Endodermal cell (in vitro differentiated cells): ENCODE measurements at places on chromosomes 1 and 21. TPM values are rescaled to one million over a fixed set of nuclear protein-coding genes. Genes with fewer than 3 reads are reported as not detected.

GRCh38 chr1:23263380-23263887 is 46.1 kb upstream of the HTR1D start:
- no peak for DNase-seq

Gene CNIH3
- 6.6 to 9.6 TPM (median 7.0 TPM) in 3 replicates for total RNA-seq

DNA sequence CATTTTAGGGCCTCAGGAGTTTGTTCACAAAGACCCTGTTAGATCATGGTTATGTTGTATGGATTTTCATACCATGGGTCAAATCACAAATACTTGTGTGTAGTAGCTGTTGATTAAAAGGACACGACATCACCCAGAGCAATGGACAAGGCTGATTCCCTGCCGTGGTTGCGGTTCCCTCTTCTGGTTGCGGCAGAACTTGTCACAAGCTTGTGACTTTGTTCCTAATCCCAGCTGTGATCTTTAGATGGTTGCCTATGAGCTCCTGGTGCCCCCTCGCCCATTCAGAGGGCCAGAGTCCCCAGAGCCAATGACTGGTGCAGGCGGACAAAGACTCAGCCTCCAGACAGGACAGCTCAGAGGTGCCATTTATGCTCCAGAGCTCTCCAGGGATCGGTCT is 11.8 kb upstream of the SDHB start:
- DNase-seq = no peak

Gene PGLYRP3
- total RNA-seq = not detected in 3 replicates

DNA sequence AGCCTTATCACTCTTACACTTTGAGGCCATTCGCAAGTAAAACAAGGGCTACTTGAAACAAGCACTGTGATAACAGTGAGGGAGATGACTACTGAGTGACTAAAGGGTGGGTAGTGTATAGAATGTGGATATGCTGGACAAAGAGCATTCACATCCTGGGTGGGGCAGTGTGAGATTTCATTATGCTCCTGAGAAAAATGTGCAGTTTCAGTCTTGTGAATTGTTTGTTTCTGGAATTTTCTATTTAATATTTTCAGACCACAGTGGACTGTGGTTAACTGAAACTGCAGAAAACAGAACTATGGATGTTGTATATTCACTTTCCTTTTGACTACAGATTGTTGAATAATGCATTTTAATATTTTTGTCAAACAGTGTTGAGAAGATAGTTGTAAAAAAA is 25.1 kb upstream of the B3GALT2 start:
- DNase-seq = no peak

Gene OR2T33
- total RNA-seq = not detected in 2 replicates

Gene SH2D5
- 3.4 to 5.0 TPM (median 3.6 TPM) in 3 replicates for total RNA-seq

- DNase-seq = no peak
Observed at GRCh38 chr21:37357691-37358090, 8.9 kb upstream of the DYRK1A start.

DNA sequence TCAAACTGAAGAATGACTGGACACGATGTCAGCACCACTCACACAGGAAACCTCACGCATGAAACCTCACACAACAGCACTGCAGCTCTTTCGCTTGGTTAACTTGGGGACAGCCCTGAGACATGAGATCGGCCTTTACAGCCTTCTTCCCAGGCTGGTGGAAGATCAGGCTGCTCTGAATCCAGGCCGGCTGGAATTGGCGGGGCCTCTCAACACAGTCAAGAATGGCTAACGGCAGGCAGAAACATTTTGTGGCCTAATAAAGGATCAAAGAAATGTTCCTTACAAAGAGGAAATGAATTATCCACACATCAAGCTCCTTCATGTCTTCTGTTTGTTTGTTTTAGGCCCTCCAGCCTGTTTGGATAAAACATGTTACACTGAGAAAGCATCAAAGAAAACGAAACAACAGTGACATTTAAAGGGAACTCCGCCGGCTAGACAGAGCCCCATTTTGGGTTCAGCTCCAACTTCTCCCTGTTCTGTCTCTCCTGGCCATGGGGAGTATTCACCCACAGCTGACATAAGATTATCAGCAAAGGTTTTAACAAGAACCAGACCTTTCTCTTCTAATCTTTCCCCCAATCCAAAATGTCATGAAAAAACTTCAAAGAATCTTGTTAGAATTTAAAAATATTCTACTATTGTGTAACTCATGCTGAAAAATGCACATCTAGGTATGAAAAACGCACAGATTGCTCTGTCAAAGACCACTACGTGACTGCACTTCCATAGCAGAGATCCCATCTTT is 131.2 kb downstream of the SLC45A1 start:
- DNase-seq = no peak

Gene ORC1
- 14.5 to 26.9 TPM (median 25.5 TPM) in 3 replicates for total RNA-seq

DNA sequence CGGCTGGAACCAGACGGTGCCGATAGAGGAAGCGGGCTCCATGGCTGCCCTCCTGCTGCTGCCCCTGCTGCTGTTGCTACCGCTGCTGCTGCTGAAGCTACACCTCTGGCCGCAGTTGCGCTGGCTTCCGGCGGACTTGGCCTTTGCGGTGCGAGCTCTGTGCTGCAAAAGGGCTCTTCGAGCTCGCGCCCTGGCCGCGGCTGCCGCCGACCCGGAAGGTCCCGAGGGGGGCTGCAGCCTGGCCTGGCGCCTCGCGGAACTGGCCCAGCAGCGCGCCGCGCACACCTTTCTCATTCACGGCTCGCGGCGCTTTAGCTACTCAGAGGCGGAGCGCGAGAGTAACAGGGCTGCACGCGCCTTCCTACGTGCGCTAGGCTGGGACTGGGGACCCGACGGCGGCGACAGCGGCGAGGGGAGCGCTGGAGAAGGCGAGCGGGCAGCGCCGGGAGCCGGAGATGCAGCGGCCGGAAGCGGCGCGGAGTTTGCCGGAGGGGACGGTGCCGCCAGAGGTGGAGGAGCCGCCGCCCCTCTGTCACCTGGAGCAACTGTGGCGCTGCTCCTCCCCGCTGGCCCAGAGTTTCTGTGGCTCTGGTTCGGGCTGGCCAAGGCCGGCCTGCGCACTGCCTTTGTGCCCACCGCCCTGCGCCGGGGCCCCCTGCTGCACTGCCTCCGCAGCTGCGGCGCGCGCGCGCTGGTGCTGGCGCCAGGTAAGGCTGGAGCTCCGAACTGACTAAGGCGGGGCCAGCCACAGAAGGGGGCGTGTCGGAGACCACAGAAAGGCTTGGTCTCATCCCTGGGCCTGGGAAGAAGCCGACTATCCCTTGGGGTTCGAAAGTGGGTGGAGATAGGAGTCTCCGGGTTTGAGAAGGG is 486 bp downstream of the SLC27A3 start:
- peak; percentile 98 for DNase-seq

DNA sequence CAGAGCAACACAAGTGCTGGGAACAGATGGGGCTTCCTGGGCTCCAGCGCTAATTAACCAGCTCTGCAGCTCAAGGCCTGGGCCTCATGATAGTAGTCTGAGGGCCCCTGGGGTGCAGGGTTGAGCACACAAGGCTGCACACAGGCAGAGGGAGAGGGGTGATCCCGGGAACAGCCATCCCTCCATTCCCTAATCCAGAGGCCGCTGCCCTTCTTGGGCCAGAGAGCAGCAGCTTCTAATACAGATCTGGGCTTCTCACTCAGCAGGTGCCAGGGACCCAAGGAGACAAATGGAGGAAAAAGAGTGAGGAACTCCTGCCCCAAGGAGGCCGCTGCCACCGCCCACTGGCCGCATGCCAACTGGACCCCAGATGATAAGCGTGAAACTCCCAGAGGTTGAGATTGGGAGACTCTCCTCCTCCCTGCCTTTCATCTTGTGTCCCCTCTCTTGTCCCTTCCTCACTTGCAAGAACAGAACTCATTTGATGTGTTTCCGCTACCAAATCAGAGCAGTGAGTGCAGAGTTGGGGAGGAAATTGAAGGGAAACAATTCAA is 58.0 kb upstream of the IFNAR2 start:
- DNase-seq = no peak

GRCh38 chr21:39153842-39154241 is 29.4 kb downstream of the PSMG1 start:
- no peak for DNase-seq

DNA sequence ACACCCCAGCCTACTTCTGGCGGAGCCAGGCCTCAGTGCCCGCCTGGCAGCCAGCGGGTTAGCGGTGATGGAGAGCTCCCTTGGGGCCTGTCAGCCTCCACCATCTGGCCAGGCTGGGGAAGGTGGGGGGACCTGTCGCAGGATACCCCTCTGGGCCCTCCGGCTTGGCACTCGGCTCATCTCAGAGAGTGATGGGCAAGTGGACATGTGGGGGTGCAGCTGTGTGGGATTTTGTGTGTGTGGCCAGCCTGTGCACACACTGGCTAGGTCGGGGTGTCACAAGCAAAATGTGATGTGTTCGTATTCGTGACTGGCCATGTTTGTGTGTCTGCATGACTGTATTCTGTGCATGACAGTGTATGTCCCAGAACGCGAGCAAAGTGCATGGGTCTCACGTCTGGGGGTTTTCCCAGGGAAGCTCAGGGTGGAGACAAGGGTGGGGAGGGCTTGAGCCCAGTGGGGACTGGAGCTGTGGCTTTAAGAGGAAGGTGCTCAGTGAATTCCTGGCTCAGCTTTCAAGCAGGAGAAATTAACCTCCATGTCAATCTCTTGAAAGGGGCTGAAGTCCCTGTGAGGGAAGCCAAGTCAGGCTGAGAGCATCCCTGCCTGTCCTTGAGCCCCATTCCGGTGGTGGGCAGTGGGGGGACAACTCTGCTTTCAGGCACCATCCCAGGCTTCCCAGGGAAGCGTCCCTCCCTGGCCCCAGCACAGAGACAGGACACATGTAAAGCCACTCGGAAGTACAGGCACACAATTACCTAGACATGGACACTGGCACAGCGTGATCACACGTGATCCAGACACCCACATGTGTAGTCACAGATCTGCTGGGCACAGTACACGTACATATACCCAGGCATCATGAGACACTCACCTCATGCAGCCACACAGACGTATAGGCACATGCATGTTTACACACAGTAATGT is 21.1 kb upstream of the ADGRB2 start:
- peak; percentile 41 for DNase-seq

Gene CELA2A
- not detected in 3 replicates for total RNA-seq

GRCh38 chr21:44711327-44712202 is at the start of gene TSPEAR:
Gene TSPEAR, minus strand, starts transcription at chr21:44711572. Its CDS starts 58 bp downstream, at chr21:44711514.
- DNase-seq = peak; percentile 84

GRCh38 chr1:47575855-47576757 is 138.3 kb downstream of the FOXD2 start:
- peak; percentile 75 for DNase-seq

GRCh38 chr1:84603223-84603622 is 29.0 kb upstream of the CTBS start:
- no peak for DNase-seq
